ENCODE measurements at places on chromosomes 2 and 18. TPM values are rescaled to one million over a fixed set of nuclear protein-coding genes. Genes with fewer than 3 reads are reported as not detected.

DNA sequence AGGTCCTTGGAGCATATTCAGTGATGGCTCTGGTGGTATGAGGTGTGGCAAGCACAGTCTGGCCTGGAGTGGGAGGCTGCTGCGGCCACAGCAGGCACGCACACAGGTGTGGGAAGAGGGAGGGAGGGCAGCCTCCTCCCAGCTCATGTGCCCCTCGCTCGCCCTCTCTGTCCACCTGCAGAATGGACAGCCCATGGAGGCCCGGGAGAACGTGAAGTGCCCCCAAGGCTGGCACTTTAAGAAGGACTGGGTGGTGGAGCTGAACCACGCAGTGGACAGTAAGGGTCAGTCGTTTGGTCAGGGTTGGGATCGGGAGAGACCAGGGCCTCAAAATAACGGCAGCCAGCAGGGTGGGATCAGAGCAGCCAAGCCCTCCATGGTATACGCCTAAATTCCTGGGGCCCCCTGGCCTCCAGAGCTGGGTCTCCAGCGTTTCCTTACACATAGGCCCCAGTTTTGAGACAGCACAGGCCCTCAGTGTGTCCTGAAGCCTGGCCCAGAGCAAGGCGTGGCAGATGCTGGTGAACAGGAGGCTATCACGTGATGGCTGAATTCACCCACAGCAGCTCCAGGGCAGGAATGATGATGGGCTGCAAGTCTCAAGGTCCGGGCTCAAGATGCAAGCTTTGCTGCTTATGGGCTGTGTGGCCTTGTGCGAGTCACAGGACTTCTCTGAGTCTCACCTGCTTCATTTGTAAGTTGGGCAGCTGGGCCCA, 47.9 kb downstream of the FER1L5 start:
- DNase-seq = no peak

- DNase-seq = no peak
These were observed 26.2 kb downstream of the MMADHC start for GRCh38 chr2:149561309-149561926.

DNA sequence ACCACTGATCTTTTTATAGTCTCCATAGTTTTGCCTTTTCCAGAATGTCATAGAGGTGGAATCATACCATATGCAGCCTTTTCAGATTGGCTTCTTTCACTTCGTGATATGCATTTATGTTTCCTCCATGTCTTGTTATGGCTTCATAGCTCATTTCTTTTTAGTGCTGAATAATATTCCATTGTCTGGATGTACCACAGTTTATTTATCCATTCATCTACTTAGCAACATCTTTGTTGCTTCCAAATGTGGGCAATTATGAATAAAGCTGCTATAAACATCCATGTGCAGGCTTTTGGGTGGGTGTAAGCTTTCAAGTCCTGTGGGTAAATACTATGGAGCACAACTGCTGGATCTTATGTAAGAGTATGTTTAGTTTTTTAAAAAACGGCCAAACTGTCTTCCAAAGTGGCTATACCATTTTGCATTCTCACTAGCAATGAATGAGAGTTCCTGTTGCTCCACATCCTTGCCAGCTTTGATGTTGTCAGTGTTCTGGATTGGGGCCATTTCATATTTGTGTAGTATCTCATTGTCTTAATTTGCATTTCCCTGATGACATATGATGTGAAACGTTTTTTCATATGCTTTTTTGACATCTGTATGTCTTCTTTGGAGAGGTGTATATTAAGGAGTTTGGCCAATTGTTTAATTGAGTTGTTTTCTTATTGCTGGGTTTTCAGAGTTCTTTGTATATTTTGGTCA, 20.6 kb downstream of the STPG4 start:
- DNase-seq = no peak

DNA sequence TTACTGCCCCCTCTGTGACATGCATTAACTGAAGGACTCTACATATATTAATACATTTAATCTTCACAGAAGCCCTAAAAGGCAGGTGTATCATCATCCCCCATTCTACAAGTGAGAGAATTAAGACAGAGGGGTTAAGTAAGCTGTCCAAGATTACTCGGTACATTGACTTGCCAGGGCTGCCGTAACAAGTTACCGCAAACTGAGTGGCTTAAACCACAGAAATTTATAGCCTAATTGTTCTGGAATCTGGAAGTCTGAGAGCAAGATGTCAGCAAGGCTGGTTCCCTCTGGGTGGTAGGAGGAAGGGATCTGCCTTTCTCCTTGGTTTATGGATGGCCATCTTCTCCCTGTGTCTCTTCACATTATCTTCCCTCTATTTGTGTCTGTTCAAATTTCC, 605.5 kb downstream of the EPHA4 start:
- no peak for DNase-seq

DNA sequence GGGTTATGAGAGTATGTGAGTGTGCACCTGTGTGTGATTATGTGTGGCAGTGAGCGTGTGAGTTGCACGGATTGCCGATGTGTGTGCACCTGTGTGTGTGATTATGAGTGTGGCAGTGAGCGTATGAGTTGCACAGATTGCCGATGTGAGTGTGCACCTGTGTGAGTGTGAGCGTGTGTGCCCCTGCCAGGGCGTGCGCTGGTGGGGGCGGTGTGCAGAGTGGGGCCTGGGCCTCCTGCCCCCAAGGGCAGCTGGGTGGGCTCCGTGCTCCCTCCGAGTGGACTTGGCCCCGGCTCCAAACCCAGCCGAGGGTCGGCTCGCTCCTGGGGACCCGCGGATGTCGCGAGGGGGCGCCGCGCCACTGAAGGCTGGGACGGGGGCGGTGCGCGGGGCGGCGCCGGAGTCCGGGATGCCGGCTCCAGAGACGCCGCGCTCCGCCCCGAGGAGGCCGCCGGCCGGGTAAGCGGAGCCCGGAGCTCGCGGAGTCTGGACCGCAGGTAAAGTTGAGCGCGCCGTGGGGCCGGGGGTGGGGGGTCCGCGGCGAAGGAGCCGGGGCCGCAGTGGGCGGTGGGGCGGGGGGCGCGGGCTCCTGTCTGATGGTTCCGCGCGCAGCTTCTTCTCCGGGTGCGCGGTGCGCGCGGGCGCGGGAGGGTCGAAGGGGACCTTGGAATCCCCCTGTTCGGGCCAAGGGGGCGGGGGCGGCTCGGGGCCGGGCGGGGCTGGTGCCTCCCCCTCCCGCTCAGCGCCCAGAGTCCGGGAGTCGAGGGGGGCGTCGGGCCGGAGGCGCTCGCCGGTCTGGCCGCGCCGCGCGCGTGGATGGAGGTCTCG, at the start of gene KCNG2:
Gene KCNG2 (plus strand): TSS at position 421 of the 828 bp plus-strand sequence. CDS start 65,730 bp downstream, outside the sequence.
- DNase-seq = no peak

GRCh38 chr18:1270081-1270480, 365.4 kb downstream of the ADCYAP1 start:
- no peak for DNase-seq

GRCh38 chr2:164178835-164179465, 442.3 kb downstream of the GRB14 start:
- DNase-seq = no peak

DNA sequence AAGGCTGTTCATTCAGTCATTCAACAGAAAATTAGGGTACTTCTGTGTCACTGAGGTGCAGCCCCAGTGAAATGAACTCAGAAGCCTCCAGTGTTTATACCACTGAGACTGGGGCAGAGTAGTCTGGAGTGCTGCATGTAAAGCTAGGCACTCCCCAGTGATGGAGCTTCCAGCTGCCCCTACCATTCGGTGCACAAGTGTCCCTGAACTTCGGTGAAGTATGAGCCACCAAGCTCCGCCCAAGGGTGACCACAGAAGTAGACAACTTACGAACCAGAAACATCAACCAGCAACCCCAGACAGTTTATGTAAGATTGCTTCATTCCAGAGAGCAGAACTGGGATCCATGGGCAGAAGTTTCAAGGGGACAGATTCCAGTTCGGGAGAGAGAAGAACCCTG, 70.6 kb upstream of the FOSL2 start:
- DNase-seq = no peak

- DNase-seq = no peak
These were observed 44.5 kb upstream of the ASPRV1 start for GRCh38 chr2:70005752-70006446.

DNA sequence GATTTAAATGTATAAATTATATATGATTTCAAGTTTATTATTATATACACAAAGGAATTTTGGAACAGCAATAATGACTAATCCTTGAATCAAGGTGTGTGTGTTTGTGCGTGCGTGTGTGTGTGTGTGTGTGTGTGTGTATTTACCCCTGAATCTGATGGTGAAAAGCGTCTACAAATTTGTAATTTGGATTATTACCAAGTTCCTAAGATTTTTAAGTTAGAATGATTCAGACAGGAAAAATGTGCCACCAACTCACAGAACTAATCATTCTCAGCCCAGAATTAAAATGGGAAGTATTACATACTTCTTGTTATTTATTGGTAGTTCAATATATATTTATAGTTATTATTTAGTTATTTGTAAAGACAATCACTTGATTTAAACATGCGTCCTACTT, 12.3 kb downstream of the CALCRL start:
- no peak for DNase-seq

DNA sequence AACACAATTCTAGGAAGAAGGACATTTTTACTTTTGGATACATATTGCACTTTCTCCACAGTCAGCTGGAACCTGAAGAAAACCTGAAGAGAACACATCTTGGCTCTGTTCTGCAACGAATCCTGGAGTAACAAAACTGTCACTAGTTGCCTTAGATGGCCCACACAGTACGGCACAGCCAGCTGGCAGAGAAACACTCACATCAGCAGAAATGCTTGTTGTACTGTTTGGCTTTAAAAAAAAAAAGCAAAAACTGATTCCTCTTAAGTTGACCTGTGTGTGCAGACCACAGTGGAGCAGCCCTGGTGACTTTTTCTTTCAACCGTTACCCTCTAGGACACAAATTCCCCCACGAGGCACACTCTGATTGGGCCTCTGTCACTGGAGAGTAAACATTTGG, 152.3 kb upstream of the TWIST2 start:
- peak; percentile 56 for DNase-seq

DNA sequence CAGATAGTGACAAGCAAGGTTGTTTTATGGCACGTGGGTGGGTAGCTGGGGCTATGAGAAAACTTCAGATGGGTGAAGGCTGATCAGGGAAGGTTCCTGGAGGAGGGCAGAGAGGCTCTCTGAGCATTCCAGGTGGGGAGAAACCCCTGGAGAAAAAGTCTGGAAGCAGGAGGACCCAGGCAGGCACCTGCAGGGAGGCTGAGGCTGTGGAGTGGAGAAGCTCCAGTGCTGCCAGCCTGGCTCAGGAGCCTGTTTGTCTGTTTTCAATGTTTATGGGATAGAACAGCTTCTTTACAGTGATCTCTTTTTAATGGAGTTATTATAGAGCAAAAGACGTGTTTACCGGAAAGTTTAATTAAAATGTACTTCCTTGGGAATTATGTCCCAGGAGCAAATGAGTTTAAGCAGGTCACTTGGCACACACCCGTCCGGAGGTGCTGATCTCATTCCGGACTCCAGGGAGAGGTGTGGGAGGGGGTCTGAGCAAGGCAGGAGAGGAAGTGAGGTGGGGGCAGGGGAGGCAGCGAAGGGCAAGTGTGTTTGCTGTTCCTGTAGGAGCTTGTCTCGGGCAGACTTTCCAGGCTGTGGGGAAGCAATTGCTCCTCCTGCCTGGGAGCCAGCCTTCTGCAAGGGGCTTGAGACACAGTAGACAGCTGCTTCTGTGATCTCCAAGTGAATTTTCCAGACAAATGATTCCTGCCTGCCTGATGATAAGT, 239.5 kb downstream of the MYCN start:
- no peak for DNase-seq

DNA sequence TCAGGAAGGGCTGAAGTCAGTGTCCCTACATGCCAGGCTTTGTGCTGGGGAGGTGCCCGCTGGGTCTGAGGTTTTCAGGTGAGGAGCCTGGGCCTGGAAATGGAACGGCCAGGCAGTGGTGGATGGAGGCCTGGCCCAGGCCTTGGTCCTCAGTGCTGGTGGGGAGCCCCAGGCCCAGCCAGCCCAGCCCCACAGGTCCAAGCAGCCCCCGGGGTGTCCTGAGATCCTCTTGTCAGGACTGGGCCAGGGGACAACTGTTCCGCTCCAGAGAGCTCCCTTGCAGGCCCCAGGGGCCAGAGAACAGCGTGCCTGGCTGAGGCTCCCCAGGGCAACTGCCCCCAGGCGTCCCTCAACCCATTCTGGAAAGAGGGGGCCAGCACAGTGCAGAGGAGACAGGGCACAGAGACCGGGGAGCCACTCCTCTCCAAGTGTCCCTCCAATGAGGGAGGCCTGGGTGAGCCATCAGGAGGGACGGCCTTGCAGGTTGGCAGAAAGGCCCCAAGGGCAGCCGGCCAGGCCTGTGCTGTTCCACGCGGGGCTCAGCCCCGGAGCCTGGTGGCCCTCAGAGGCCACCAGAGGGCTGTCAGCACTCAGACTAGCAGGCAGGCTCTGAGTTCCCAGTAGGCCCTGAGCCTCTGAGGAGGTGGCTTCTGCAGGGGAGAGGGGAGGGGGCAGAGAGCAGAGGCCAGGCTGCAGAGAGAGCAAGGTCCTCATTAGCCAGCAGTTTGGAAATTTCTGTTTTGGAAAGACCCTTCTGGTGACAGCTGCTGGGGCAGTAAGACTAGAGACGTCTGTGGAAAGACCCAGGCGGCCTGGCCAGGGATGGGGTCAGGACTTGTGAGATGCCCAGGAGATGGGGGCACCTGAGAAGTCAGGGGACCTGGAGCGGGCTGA, 29.4 kb upstream of the SNED1 start:
- DNase-seq = no peak

- DNase-seq = no peak
These were observed 92.0 kb downstream of the LRP1B start for GRCh38 chr2:142038826-142039225.

DNA sequence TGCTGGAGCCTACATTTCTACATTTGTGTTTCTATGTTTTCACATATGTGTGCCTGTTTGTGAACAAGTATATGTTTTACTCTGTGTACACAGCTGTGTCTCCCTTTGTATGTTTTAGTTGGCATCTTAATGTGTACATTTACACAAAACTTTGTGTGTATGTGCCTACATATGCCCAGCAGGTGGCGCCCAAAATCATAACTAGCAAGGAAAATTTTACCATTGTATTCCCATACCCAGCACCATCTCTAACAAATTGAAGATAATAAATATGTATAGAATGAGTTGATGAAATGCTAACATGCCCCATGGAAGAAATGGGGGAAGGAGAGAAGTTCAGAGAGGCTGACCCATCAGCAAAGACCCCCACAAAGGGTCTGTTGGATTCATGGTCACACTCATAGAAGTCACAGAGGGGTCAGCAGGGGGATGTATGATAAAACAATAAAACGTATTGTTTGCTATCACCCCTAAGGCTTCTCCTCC, 48.1 kb downstream of the PKDCC start:
- peak; percentile 85 for DNase-seq

- DNase-seq = no peak
These were observed 670.3 kb downstream of the GALR1 start for GRCh38 chr18:77919923-77920322.

DNA sequence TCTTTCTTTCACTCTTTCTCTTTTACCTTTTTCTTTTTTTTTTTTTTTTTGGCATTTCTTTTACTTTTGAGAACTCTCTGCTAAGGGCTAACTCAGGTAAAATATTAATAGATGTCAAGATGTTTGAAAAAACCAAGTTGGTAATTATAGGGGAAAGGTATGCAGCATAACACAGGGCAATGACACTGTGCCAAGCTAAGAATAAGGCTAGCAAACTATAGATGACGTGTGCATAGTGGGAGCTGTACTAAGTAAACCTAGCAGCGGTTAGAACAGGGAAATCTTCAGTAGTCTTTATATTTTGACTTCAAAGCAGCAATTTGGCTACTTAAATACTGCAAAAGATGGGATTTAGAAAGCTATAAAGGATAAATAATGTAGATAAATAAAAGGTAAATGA, 415.4 kb upstream of the RGPD4 start:
- no peak for DNase-seq

GRCh38 chr2:224217233-224217961, 178.3 kb upstream of the SERPINE2 start:
- DNase-seq = no peak

- no peak for DNase-seq
These were observed 139.2 kb upstream of the MYO3B start for GRCh38 chr2:170038734-170039133.

The MC2R gene
- not detected for total RNA-seq

The DSC3 gene
- not detected for total RNA-seq
